ENCODE measurements at places on chromosomes 1 and 21. TPM values are rescaled to one million over a fixed set of nuclear protein-coding genes. Genes with fewer than 3 reads are reported as not detected.

DNA sequence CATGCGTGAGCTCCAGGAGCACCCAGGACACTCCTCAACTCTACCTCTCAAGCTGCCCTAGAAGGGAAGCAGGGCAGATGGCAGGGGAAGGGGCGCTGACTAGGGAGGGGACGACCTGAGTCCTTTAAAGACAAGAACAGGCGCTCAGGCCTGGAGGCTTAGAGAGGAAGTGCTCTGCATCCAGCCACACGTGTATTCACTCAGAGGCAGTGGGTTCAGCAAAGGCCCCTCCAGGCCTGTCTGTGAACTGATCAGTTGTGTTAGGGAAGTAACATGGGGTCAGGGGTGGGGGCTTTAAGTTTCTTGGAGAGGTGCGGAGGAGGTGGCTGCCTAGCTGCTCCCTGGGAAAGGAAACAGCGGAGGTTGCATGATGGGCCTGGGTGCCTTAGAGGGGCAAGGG, 37.1 kb upstream of the ARF1 start:
- no peaks in the 10 kb centered on the region for H3K4me1 ChIP-seq
- no peak for DNase-seq
- no peaks in the 10 kb centered on the region for H3K36me3 ChIP-seq
- no peak overlapping the region for H3K27ac ChIP-seq
- H3K27me3 ChIP-seq, result no peaks in the 10 kb centered on the region
- no peak overlapping the region for H3K4me3 ChIP-seq

MMEL1 gene
- not detected for total RNA-seq

DNA sequence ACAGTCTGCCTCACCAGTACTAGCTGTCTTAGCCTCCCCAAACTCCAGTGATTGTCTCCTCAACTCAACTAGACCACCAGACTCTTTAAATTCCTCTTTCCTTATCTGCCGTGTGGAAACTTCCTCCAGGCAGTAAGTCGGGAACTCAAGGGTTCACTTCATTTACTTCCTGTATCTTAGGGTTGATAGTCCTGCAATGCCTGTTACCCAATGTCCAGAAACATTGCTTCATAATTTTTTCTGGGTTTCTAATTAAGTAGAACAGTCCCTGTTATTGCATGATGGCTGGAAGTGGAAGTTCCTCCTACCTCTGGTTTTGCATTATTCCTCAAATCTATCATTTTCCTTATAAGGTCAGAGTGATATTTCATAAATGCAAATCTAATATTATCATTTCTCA, 60.8 kb upstream of the RNF11 start:
- no peaks in the 10 kb centered on the region for H3K36me3 ChIP-seq
- no peak for DNase-seq
- H3K4me3 ChIP-seq, result no peak overlapping the region
- H3K27ac ChIP-seq, result no peak overlapping the region
- no peaks in the 10 kb centered on the region for H3K4me1 ChIP-seq

CASZ1 gene
- 10.4 TPM for total RNA-seq

DNA sequence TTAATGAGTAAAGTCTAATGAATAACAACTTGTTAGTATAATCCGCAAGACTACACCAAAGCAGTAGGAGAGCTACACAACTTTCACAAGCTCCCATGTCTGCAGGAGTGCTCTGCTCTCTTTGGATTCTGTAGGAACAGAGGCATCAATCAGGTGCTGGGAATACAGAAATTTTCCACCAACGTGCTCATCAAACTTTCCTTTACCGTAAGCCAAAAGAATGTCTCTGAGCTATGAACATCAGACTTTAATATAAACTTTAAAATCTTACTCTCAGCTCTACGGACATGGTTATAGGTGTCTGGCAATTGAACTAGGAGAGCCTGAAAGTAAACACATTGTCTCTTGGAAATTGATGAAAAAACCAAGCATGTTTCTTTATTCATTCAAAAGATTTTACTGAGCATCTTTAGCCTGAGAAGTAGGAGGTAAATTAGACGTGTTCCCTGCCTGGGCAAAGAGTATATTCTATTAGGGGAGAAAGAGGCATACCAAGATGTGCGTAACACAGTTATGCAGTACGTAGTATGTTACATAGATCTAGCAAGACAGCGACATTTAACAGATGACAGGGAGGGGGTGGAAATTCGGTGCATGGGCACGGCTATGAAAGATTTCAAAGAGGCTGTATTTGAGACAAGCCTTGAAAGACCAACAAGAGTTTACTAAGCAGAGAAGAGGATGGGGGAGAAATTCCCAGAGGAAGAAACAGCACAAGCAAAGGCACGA, 85.2 kb downstream of the TM2D1 start:
- no peak overlapping the region for H3K27ac ChIP-seq
- DNase-seq, result no peak
- H3K36me3 ChIP-seq, result no peaks in the 10 kb centered on the region
- no peak overlapping the region for H3K4me3 ChIP-seq
- H3K27me3 ChIP-seq, result no peaks in the 10 kb centered on the region
- H3K4me1 ChIP-seq, result peaks cover 10% of the 10 kb centered on the region

GRCh38 chr1:50358962-50359361, 64.3 kb downstream of the DMRTA2 start:
- H3K4me1 ChIP-seq, result no peaks in the 10 kb centered on the region
- no peaks in the 10 kb centered on the region for H3K27me3 ChIP-seq
- no peak overlapping the region for H3K4me3 ChIP-seq
- no peak overlapping the region for H3K27ac ChIP-seq
- no peak for DNase-seq

ASCL5 gene
- 0.48 TPM for total RNA-seq

DNA sequence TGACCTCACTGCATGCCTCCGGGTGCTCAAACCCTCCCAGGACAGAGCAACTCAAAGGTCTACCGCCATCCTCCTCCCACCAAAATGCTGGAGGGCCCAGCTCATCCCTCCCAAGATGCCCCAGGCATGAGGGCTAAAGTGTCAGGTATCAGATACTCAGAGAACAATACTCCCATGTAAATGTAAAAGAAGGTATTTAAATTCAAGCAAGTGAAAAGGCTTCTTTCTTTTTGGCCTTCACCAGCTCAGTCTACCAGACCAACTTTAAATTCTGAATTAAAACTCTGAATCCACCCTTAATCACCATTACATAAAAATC, 3.0 kb downstream of the PARP1 start:
- no peaks in the 10 kb centered on the region for H3K27me3 ChIP-seq
- H3K4me3 ChIP-seq, result no peak overlapping the region
- peaks cover 2% of the 10 kb centered on the region for H3K36me3 ChIP-seq
- H3K4me1 ChIP-seq, result peaks cover 21% of the 10 kb centered on the region

GRCh38 chr1:22550021-22550420, 13.3 kb upstream of the EPHA8 start:
- DNase-seq, result no peak
- H3K27me3 ChIP-seq, result no peaks in the 10 kb centered on the region
- H3K4me1 ChIP-seq, result no peaks in the 10 kb centered on the region
- no peak overlapping the region for H3K27ac ChIP-seq
- H3K4me3 ChIP-seq, result no peak overlapping the region

MYBPH gene
- 25.9 TPM for total RNA-seq

DNA sequence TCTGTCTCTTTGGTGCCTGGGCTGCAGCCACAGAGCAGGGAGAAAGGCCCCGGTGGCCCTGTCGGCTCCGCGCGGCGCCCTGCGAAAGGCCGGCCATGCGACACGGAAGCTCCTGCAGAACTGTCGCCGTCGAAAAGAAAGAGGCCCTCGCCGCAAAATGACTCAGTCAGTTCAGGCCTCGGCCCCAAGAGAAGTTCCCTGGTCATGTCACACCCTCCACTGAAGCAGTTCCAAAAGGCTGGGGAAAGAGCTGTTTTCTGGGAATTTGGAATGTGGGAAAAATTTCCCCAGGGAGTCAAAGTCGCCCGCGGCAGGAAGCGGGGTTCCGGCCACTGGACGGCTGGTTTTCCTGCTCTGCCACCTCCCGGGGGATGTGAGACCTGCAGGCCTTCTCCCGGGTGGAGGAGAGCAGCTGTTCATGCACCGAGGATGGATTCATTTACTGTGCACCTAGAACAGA, 115.8 kb upstream of the ZNF678 start:
- no peak for DNase-seq
- no peaks in the 10 kb centered on the region for H3K27me3 ChIP-seq
- H3K27ac ChIP-seq, result no peak overlapping the region
- H3K4me1 ChIP-seq, result no peaks in the 10 kb centered on the region
- no peaks in the 10 kb centered on the region for H3K36me3 ChIP-seq

DNA sequence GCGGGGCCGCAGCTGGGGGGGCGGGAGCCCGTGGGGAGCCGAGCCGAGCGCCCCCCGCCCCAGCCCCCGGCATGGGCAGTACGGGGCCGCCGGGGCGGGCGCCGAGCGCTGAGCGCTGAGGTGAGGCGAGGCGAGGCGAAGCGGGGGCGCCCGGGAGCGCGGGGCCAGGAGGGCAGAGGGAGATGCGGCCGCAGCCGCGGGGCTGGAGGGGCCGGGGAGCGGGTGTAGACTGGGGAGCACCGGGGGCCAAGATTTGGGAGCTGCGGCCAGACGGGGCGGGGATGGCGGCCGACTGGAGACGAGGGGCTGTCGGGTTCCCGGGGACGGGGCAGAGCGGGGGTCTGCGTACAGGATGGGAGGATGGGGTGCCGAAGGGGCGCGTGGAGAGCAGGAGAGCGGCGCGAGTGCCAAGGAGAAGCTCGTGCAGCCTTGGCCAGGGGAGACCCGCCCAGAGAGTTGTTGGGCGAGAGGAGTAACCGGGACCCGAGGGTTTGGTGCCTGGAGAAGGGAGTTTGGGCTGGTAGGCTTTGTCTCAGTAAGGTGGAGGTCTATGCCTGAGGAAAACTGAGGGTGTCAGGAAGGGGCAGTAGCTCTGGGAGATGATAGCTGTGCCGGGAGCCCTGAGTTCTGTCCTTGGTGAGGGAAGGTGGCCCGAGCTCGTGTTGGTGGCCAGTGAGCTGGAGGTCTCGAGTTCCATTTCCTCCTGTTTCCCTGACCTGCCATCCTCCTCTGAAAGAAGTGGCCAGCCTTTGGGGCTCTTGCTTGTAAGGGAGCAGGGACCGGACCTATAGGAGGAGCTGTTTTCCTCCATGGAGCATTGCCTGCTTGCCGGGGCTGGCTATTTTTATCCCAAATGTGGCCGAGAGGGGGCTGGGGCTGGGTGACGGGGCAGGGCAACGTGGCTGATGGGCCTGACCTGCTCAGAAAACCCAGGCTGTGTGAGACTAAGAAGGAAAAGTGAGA, 539 bp downstream of the ATP8B2 start:
- H3K4me3 ChIP-seq, result peak overlapping the region; percentile 37
- H3K36me3 ChIP-seq, result no peaks in the 10 kb centered on the region
- peaks cover 14% of the 10 kb centered on the region for H3K4me1 ChIP-seq

LCA5L gene
- total RNA-seq, result 0.44 TPM

- H3K4me3 ChIP-seq, result no peak overlapping the region
- H3K4me1 ChIP-seq, result no peaks in the 10 kb centered on the region
- H3K27ac ChIP-seq, result no peak overlapping the region
- H3K36me3 ChIP-seq, result no peaks in the 10 kb centered on the region
Observed at GRCh38 chr1:183310753-183311479, 107.3 kb downstream of the NMNAT2 start.

DNA sequence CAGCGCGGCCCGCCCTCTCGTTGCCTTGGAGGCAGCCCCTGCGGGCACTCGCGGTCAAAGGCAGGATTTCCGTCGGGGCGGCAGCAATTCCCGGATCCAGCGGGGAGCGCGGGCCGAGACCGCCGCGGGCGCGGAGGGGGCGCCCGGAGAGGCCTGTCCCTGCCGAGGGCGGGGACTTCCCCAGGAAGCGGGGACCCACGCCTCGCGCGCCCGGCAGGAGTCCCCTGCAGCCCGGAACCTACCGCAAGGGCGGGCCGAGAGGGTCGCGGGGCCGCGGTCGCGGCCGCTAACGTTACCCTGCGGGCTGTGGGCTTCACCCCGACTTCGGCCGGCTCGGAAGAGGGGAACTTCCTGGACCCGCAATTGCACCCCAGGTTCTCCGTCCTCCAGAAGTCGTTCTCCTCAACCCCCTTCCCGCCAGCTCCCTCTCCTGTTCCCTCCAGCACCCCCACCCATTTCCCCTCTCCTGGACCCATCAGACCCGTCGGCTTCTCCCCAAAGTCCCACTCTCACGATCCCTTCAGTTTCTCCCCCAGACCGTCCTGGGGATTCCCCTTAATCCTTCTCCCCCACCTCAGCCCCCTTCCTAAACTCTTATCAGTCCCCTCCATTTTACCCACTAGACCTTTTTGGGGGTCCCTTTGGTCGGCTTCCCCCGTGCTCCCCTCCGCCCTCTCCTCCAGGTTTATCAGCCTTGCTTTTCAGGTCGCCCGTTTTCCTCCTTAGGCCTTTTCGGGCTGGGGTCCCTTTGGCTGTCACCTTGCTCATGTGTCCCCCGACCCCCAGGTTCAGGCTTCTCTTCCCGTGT, 604 bp downstream of the FGR start:
- no peaks in the 10 kb centered on the region for H3K27me3 ChIP-seq
- no peaks in the 10 kb centered on the region for H3K36me3 ChIP-seq
- no peaks in the 10 kb centered on the region for H3K4me1 ChIP-seq
- no peak for DNase-seq

DNA sequence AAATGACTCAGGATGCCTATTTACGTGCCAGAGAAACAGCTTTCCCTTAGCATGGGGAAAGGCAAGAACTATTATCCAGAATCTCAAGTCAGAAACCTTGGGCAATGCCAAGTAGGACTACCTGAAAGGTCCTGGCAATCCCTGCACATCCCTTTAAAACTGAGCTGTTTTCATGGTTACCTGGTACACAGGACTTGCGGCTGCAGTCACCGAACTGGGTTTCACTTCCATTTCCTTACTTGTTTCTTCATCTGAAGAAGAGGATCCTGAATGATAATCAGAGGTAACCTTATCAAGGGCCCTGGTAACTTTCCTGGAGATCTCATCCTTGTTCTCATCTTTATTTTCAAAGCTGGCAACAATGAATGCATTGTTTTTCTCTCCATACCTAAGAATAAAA, 14.3 kb downstream of the BTG3 start:
- H3K27ac ChIP-seq, result no peak overlapping the region
- no peaks in the 10 kb centered on the region for H3K27me3 ChIP-seq
- H3K4me3 ChIP-seq, result no peak overlapping the region
- no peak for DNase-seq
- H3K4me1 ChIP-seq, result 0 out of 2 replicates have a peak, but pooled peaks cover 14% of the 10 kb centered on the region

- H3K27ac ChIP-seq, result no peak overlapping the region
- no peak overlapping the region for H3K4me3 ChIP-seq
- peak; percentile 79 for DNase-seq
- no peaks in the 10 kb centered on the region for H3K27me3 ChIP-seq
- H3K36me3 ChIP-seq, result no peaks in the 10 kb centered on the region
Observed at GRCh38 chr1:156692925-156693847, 12.2 kb downstream of the CRABP2 start.

SHE gene
- not detected for total RNA-seq

GRCh38 chr1:228177721-228178710, 12.4 kb downstream of the IBA57 start:
- H3K27ac ChIP-seq, result no peak overlapping the region
- no peak for DNase-seq
- no peaks in the 10 kb centered on the region for H3K27me3 ChIP-seq

GRCh38 chr1:60390593-60391282, 317.2 kb upstream of the C1orf87 start:
- H3K27ac ChIP-seq, result no peak overlapping the region
- H3K4me1 ChIP-seq, result no peaks in the 10 kb centered on the region
- H3K36me3 ChIP-seq, result no peaks in the 10 kb centered on the region
- no peak for DNase-seq

GRCh38 chr1:239723776-239724367, 337.5 kb downstream of the CHRM3 start:
- H3K4me3 ChIP-seq, result no peak overlapping the region
- H3K27me3 ChIP-seq, result no peaks in the 10 kb centered on the region
- no peaks in the 10 kb centered on the region for H3K36me3 ChIP-seq
- no peak overlapping the region for H3K27ac ChIP-seq
- H3K4me1 ChIP-seq, result no peaks in the 10 kb centered on the region
